ENCODE measurements at places on chromosomes 5 and 9.

DNA sequence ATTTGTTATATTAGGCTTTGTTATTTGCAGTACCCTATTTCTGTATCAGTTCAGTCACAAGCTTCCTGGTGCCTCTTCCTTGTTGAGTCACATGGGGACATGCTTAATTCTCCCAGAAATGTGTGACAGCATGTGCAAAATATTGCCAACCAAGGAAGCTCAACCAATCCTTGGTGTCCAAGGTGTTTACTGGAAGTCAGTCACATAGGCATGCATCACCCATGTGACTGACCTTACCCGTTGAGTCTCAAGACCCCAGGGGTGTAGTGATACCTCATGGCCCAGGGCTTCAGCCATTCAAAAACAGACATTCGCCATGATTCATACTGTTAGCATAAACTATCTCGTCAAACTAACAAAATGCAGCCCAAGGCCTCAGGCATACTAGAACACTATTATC is 9.3 kb upstream of the ANKDD1B start:
- no peak for DNase-seq

- DNase-seq, result no peak
These were observed 188.8 kb downstream of the MEF2C start for GRCh38 chr5:88694023-88694679.

DNA sequence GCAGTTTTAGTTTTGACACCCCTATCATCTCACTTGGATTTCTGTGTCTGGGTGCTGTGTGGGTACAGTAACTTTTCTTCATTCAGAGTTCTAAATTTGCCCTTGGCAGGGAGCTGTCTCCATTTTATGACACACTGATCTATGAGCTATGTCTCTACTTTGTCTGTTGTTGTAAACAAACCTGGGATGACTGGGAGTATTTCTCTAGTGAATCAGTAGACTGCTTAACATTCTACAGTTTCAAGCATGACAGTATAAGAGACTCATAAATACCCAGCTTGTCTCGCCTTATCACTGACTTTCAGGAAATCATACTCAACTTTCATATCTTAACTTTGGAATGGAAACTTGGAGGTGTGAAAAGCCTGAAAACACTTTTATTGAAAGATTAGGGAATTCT is 212.1 kb upstream of the NUDT12 start:
- no peak for DNase-seq

- DNase-seq, result no peak
These were observed 1.0 kb upstream of the F2R start for GRCh38 chr5:76714751-76715485.

DNA sequence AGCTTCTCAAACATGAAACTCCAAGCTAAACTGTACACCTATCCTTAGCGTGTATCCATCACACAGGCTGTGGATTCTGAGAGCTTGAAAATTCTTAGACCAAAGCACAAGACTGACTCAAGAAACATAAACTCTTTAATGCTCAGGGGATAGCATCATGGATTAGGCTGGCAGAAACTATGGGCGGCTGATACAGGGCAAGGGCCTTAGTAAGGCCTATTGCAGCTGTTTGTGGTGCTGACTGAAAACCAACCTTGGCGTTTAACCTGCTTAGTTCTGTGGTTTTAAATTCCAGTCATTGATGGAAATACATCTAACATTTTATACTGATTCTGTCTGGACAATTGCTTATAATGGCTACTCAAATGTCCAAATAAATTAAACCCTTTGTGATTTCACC is 183.7 kb downstream of the TLR4 start:
- DNase-seq, result no peak

- peak; percentile 9 for DNase-seq
These were observed 117.2 kb downstream of the INVS start for GRCh38 chr9:100216178-100216787.

DNA sequence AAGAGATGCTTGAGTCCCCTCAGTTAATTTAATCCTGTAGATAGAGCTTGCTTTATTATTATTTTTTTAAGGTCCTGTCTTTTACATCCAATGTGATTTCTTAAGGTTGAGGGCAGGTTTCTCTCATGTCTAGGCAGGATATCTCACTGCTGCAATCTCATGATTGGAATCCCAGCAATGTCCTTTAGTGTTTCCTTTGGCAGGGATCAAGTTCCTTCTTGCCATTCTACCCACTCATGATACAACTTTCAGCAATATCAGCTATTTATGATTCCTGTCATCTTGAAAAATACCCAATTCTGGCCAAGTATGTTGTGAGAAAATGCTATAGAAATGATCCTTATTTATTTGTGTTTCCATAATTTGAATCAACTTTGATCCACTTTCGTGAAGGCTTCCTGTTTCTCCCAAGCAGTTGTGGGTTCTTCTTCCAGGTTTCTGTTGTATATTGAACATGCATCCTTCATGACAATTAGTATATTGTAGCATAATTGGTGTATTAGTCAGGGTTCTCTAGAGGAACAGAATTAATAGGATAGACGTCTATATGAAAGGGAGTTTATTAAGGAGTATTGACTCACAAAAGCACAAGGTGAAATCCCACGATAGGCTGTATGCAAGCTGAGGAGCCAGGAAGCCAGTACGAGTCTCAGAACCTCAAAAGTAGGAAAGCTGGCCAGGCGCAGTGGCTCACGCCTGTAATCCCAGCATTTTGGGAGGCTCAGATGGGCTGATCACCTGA is 18.4 kb upstream of the VPS13A start:
- no peak for DNase-seq

- DNase-seq, result peak; percentile 32
These were observed 30.7 kb downstream of the EXOC3 start for GRCh38 chr5:473551-474192.

GRCh38 chr5:30838936-30839496 is 354.5 kb upstream of the CDH6 start:
- no peak for DNase-seq

Data from activated naive CD4-positive, alpha-beta T cell (primary cell).